ENCODE measurements at places on chromosomes 1 and 21. TPM values are rescaled to one million over a fixed set of nuclear protein-coding genes. Genes with fewer than 3 reads are reported as not detected.

The CAPN8 gene
- total RNA-seq: not detected

The KCNK1 gene
- 4.7 TPM for total RNA-seq

The SLC35F3 gene
- total RNA-seq: not detected

The RSPH1 gene
- 0.29 TPM for total RNA-seq

The SPRR2E gene
- not detected for total RNA-seq

The AIRE gene
- not detected for total RNA-seq

The CCDC27 gene
- total RNA-seq: not detected

The VANGL2 gene
- under 0.01 TPM for total RNA-seq

The PIGR gene
- not detected for total RNA-seq

The AVPR1B gene
- total RNA-seq: not detected

The LCE2B gene
- total RNA-seq: not detected

The ACTA1 gene
- total RNA-seq: not detected

The FYB2 gene
- not detected for total RNA-seq

The NBPF4 gene
- under 0.01 TPM for total RNA-seq

The CFHR1 gene
- not detected for total RNA-seq

The PCP4 gene
- total RNA-seq: not detected

The KPRP gene
- total RNA-seq: not detected

The CFAP141 gene
- total RNA-seq: not detected

The RYR2 gene
- not detected for total RNA-seq

The YOD1 gene
- total RNA-seq: 8.3 TPM

The TTLL7 gene
- 15.3 TPM for total RNA-seq

The MCOLN2 gene
- total RNA-seq: 0.88 TPM

The MAEL gene
- total RNA-seq: not detected

The AMY1B gene
- not detected for total RNA-seq

The AMY1C gene
- total RNA-seq: not detected

The MSH4 gene
- total RNA-seq: under 0.01 TPM

The FAM43B gene
- total RNA-seq: under 0.01 TPM

The NID1 gene
- total RNA-seq: 40.2 TPM

The GBP5 gene
- under 0.01 TPM for total RNA-seq

The SPAG17 gene
- 3.3 TPM for total RNA-seq

The GNAT2 gene
- 0.29 TPM for total RNA-seq

The TNFRSF18 gene
- not detected for total RNA-seq

The TMPRSS15 gene
- not detected for total RNA-seq

The KIRREL1 gene
- total RNA-seq: 174 TPM

The ANKRD65 gene
- 1.2 TPM for total RNA-seq

The FGR gene
- total RNA-seq: 0.36 TPM

The GATAD2B gene
- 11.6 TPM for total RNA-seq

The RNU1-3 gene
- total RNA-seq: under 0.01 TPM

The SLC45A1 gene
- total RNA-seq: 1.8 TPM

The ADGRL2 gene
- total RNA-seq: 55.4 TPM

The TNFRSF1B gene
- total RNA-seq: 11.2 TPM

The CSRP1 gene
- 389 TPM for total RNA-seq

The FCN3 gene
- total RNA-seq: not detected

The GPR37L1 gene
- not detected for total RNA-seq

The ARHGAP30 gene
- not detected for total RNA-seq

The SPRR2B gene
- total RNA-seq: not detected

The MXRA8 gene
- 689 TPM for total RNA-seq

The RHOU gene
- 0.72 TPM for total RNA-seq

The PFKL gene
- 93.1 TPM for total RNA-seq

The PLD5 gene
- not detected for total RNA-seq

The DENND2D gene
- total RNA-seq: 4.7 TPM

The IGSF9 gene
- total RNA-seq: under 0.01 TPM

The FAM72D gene
- total RNA-seq: under 0.01 TPM

The SPATA45 gene
- total RNA-seq: not detected

The CELA3A gene
- not detected for total RNA-seq

The FCRL1 gene
- total RNA-seq: not detected
